ENCODE measurements at places on chromosomes 6 and 20.
A peak's percentile ranks its signal among the peaks of the same experiment; 100 is the strongest.

- no peak for DNase-seq
These were observed 114.3 kb downstream of the EYA2 start for GRCh38 chr20:47008842-47009518.

- DNase-seq, result peak; percentile 29
These were observed 725 bp upstream of the ISM1 start for GRCh38 chr20:13220194-13220903.

- DNase-seq, result no peak
These were observed 60.7 kb upstream of the RNF24 start for GRCh38 chr20:4076033-4076432.

DNA sequence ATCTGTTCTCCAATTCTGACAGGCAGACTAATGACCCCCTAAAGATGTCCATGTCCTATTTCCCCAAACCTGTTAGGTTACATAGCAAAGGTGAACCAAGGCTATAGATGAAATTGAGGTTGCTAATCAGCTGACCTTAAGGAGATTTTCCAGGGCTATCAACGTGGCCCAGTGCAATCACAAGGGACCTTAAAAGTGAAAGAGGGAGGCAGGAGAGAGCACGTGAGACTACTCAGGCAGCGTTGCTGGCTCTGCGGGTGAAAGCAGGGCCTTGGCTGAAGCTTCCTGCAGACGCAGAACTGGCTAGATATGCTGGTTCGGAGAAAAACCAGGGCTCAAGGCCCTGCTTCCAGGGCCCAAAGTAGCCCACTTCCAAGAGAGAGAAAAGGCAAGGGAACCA, 78.7 kb downstream of the NCOA7 start:
- DNase-seq, result no peak

GRCh38 chr20:13183005-13183404, 38.1 kb upstream of the ISM1 start:
- DNase-seq, result no peak

GRCh38 chr6:161984713-161985112, 710.9 kb upstream of the AGPAT4 start:
- no peak for DNase-seq

- no peak for DNase-seq
These were observed 216.4 kb downstream of the UNC5CL start for GRCh38 chr6:40822619-40823018.

GRCh38 chr6:111032484-111033140, 50.8 kb downstream of the RPF2 start:
- no peak for DNase-seq

DNA sequence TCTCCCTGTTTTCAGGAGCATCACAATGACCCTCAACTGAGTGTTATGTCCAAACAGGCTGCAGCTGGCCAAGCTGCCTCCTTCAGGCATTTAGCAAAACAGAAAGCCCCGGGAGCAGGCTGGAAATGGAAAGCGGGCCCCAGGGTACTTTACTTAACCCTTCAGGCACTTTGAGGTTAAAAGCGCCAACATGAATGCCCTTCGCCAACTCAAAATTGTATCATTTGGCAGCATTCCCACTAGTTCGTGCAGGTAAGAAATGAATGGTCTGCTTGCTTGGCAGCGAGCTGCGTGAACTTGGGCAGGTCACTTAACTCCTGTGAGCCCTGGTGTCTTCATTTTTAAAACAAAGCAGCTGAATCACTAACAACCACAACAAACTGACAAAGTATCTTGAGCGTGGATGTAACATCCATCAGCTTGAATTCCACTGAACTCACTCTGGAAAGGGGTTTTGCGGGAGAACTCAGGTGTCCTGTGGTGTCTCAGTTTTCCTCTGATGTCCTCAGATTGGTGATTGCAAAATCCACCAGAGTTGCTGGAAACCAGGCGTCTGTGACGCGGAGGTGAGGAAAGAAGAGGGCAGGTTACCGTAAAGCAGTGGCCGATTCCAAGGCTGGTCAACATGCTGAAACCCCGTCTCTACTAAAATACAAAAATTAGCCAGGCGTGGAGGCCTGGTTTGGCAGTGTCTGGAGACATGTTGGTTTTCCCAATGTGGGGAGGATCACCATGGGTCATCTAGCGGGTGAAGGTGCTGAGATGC, 118.8 kb upstream of the ZNF217 start:
- DNase-seq, result no peak

DNA sequence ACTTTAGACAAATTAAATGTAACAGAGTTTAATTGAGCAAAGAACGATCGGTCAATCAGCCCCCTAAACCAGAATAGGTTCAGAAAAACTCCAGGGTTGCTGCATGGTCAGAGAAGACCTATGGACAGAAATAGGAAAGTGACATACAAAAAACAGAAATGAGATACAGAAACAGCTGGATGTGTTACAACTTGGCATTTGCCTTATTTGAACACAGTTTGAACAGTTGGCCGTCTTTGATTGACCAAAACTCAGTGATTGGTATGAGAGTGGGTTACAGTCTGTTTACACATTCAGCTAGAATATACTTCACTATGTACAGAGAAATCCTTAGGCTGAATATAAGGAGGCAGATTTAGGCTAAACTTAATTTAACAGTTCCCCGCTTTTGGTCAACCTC, 19.9 kb downstream of the SRSF6 start:
- DNase-seq, result no peak
